ENCODE measurements at places on chromosomes 3 and 15. TPM values are rescaled to one million over a fixed set of nuclear protein-coding genes. Genes with fewer than 3 reads are reported as not detected.
A peak's percentile ranks its signal among the peaks of the same experiment; 100 is the strongest.

The DTX3L gene
- 40.8 TPM for total RNA-seq

The HIGD2B gene
- 0.27 TPM for total RNA-seq

The PLA2G4D gene
- total RNA-seq, result not detected

The ITIH1 gene
- total RNA-seq, result not detected

The TLR9 gene
- 0.59 TPM for total RNA-seq

The GOLGA8S gene
- total RNA-seq, result 0.05 TPM

The C3orf49 gene
- total RNA-seq, result not detected

The GOLGA6B gene
- not detected for total RNA-seq

The SERPINI2 gene
- total RNA-seq, result not detected

The CCDC191 gene
- 3.5 TPM for total RNA-seq

The PEX5L gene
- not detected for total RNA-seq

The FEM1B gene
- 34.2 TPM for total RNA-seq

GRCh38 chr3:109177908-109178307, 41.4 kb downstream of the C3orf85 start:
- no peak for DNase-seq
- peaks cover 5% of the 10 kb centered on the region for H3K27me3 ChIP-seq
- H3K4me3 ChIP-seq, result no peak overlapping the region
- H3K4me1 ChIP-seq, result no peaks in the 10 kb centered on the region
- H3K27ac ChIP-seq, result no peak overlapping the region

DNA sequence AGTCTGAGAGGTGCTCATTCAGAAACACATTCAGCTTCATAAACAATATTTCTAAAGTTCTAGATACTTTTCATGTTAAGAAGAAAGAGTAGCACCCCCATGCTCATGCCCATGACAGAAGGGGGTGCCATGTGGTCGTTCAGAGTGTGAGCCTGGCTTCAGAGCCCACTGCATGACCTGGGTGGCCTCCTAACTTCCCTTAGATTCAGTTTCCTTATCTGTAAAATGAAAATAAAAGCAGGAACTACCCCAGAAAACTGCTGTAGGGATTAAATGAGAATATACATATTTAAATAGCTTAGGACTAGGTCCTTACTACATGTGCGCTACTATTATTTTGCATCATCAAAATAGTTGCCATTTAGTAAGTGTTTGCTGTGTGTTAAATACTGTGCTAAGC, 69.2 kb downstream of the ABHD5 start:
- no peaks in the 10 kb centered on the region for H3K36me3 ChIP-seq
- no peaks in the 10 kb centered on the region for H3K27me3 ChIP-seq
- no peak overlapping the region for H3K27ac ChIP-seq
- H3K4me1 ChIP-seq, result peaks cover 35% of the 10 kb centered on the region

DNA sequence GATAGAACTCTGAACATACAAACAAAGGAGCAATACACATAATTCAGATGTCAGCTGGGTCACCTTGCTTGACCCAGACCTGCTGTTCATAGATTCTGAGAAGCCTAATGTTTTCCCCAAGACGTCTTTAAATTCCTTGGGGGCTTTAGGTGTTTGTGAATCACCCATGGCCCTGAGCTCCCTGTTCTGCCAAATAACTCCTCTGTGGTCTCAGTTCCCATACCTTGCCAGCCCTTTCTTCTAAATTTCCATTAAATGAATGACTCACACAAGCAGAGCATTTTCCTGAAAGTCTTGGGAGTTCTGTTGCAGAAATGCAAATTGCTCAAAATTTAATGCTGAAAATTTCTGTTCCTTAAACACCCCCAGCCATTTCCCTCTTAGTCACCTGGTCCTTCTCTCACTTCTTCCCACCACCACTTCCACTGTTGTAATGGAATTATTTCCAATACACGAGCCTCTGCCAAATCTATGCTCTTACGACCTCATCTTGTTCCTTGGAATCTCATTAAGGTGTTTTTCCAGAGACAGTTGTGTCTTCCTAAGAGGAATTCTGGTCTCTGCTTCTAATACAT, 33.4 kb upstream of the PSMD6 start:
- no peaks in the 10 kb centered on the region for H3K4me1 ChIP-seq
- DNase-seq, result no peak

DNA sequence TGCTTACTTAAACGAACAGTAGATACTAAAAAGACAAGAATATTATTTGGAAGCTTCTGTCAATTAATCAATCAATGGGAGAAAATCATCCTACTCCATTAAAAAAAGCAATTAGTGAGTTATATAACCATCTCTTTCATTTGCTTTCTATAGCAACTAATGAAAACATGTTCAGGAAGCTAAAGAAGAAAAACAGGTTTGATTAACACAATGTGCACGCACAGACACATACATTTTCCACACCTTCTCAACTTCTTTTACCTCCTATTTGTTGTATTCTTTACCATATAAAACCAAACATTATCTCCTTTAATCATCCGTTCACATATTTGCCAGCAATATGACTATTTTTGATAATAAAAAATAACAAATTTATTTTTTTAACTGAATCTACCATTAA, 111.3 kb downstream of the GBE1 start:
- H3K4me1 ChIP-seq, result no peaks in the 10 kb centered on the region
- H3K27ac ChIP-seq, result no peak overlapping the region
- no peak for DNase-seq
- H3K4me3 ChIP-seq, result no peak overlapping the region
- no peaks in the 10 kb centered on the region for H3K27me3 ChIP-seq

- DNase-seq, result no peak
- H3K36me3 ChIP-seq, result no peaks in the 10 kb centered on the region
- peaks cover 20% of the 10 kb centered on the region for H3K27me3 ChIP-seq
- H3K27ac ChIP-seq, result no peak overlapping the region
- no peak overlapping the region for H3K4me3 ChIP-seq
These were observed 179.2 kb upstream of the PROK2 start for GRCh38 chr3:71964170-71964569.

GRCh38 chr3:58387650-58388546, 45.7 kb downstream of the PDHB start:
- H3K4me1 ChIP-seq, result peaks cover 7% of the 10 kb centered on the region
- H3K36me3 ChIP-seq, result peaks cover 16% of the 10 kb centered on the region
- H3K27me3 ChIP-seq, result no peaks in the 10 kb centered on the region
- no peak for DNase-seq

GRCh38 chr3:50671331-50671730, 3.4 kb upstream of the DOCK3 start:
- peaks cover 14% of the 10 kb centered on the region for H3K27me3 ChIP-seq
- H3K27ac ChIP-seq, result no peak overlapping the region
- H3K4me1 ChIP-seq, result peaks cover 8% of the 10 kb centered on the region
- no peak overlapping the region for H3K4me3 ChIP-seq

GRCh38 chr3:10841100-10841499, 25.1 kb downstream of the SLC6A11 start:
- peaks cover 27% of the 10 kb centered on the region for H3K27me3 ChIP-seq
- no peak overlapping the region for H3K4me3 ChIP-seq
- H3K4me1 ChIP-seq, result no peaks in the 10 kb centered on the region

DNA sequence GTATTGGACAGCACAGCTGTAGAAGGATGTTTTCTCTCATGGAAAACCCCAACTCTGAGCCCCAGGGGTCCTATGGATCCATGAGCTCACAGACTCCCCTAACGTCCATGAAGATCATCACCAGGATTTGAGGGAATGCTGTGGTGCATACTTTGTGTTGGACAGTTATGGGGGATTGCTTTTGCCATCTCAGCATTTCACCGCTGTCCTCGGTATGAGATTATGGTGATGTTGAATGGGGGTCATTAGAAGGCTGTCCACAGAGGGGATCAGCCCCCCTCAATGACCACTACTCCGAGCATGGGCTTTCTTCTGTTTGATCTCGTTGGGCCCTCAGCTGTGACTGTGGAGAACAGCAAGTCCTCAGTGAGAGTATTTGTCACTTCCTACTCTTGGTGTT, 255.2 kb upstream of the CTDSPL start:
- H3K4me1 ChIP-seq, result no peaks in the 10 kb centered on the region
- no peak overlapping the region for H3K27ac ChIP-seq
- H3K4me3 ChIP-seq, result no peak overlapping the region
- H3K27me3 ChIP-seq, result no peaks in the 10 kb centered on the region
- no peaks in the 10 kb centered on the region for H3K36me3 ChIP-seq

- peaks cover 8% of the 10 kb centered on the region for H3K27me3 ChIP-seq
- no peaks in the 10 kb centered on the region for H3K4me1 ChIP-seq
- DNase-seq, result no peak
These were observed 23.9 kb upstream of the CTNNB1 start for GRCh38 chr3:41175365-41175764.

- H3K4me1 ChIP-seq, result no peaks in the 10 kb centered on the region
- H3K27ac ChIP-seq, result no peak overlapping the region
- DNase-seq, result no peak
- no peak overlapping the region for H3K4me3 ChIP-seq
- H3K27me3 ChIP-seq, result peaks cover 8% of the 10 kb centered on the region
- H3K36me3 ChIP-seq, result no peaks in the 10 kb centered on the region
These were observed 72.4 kb downstream of the CHDH start for GRCh38 chr3:53773611-53774368.

- H3K27me3 ChIP-seq, result no peaks in the 10 kb centered on the region
- no peak overlapping the region for H3K27ac ChIP-seq
- no peak for DNase-seq
- H3K4me3 ChIP-seq, result no peak overlapping the region
- H3K4me1 ChIP-seq, result peaks cover 8% of the 10 kb centered on the region
These were observed 100.3 kb upstream of the TPRG1 start for GRCh38 chr3:189071446-189071845.

DNA sequence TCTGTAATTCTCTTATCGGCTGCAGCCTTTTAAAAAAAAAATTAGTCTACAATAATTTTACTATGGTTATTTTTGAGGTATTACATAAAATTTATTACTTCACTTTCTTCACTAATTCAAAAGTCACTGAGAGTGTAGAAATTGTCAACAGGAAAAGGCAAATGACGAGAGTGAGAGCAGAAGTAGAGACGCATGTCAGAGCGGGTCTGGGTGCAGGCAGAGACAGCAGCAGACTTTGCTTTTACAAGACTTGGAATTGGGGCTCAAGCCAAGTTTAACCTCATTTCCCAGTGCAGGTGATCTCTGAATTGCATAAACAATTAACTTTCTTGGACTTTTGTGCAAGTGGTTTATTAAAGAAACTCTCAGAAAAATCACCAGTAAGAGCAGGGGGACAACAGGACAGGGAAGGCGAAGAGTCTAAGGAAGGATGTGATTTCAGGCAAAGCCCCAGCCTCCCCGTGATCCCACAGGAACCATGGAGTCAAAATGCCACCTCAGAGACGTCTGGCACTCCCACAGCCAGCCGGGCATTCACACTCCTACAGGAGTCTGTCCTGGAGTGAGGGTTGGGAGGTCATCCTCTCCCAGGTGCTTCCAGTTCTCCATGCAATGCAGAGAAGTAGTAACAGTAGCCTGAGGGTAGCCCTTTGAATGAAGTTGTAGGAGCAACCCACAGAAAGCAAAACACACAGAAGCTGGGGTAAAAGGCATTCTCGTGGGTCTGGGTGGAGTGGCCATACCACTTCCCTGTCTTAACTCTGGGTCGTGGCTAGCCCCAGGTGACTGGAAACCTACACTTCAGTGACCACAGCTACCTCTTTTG, 274.0 kb upstream of the TGFBR2 start:
- H3K4me1 ChIP-seq, result peaks cover 3% of the 10 kb centered on the region
- peaks cover 2% of the 10 kb centered on the region for H3K36me3 ChIP-seq
- no peak overlapping the region for H3K27ac ChIP-seq
- H3K4me3 ChIP-seq, result no peak overlapping the region
- H3K27me3 ChIP-seq, result no peaks in the 10 kb centered on the region
- no peak for DNase-seq

DNA sequence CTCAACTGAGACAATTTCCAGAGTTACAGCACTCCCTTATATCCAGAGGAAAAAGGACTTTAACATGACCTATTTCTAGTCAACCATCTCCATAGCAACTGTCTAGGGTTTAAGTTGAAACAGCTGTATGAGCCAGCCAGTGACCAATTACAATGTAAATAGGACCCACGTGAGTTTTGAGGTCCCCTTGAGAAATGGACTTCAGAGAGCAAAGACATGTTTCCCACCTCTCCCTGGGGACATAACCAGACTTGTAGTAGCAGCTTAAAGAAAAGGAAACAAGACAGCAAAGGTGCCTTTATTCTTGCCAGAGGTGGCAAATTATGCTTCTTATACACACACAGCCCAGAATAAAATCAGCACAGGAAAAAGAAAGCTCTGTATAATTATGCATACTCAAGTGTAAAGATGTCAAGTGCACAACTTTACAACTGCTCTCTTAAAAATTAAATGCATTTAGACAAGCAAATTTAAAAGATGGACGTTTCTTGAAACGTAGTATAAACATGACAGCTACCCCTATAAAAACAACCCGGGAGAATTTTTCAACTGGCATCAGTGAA, 40.2 kb downstream of the SUMF1 start:
- no peak for DNase-seq
- no peak overlapping the region for H3K27ac ChIP-seq
- H3K4me3 ChIP-seq, result no peak overlapping the region

DNA sequence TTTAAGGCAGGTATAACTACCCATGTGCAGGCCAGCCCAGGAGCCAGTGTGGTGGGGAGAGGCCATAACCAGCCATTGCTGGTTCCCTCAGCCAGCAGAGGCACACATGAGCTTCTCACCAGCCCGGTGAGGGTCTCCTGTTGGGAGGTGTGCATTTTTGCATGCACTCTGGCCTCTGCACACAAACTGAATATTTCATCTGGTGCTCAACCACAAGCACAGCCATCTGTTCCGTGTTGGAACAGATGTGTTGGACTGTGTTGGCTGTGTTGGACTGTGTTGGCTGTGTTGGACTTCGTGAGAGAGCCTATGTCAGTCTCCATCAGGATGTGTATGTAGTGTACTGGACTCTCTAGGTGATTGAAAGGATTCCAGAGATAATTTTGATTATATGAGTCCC, 67.2 kb downstream of the RPL39L start:
- DNase-seq, result no peak
- no peak overlapping the region for H3K4me3 ChIP-seq
- H3K27me3 ChIP-seq, result no peaks in the 10 kb centered on the region
- H3K27ac ChIP-seq, result no peak overlapping the region

DNA sequence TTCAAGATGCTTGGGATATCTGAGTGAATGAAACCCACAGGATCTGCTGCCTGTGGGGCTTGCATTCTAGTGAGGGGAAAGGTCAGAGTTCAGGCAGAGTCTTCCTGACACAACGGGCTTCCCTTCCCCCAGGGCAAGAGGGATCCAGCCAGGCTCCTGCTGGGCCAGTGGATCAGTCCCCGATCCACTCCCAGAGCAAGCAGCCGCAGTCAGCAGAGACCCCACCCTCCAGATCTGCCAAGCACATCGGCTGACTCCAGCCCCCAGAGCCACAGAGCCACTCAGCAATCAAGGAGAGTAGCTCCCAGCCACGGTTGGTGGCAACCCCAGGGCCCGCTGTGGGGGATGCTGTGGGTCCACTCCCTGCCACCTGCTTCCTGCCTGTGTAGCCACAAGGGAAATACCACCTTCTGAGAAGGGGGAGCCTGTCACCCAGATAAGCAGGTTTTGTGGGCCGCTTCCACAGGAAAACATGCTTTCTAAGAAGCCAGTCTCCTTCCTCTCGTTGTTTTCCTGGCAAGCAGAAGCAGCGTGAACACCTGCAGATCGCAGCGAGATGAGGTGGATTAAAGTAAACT, 44.9 kb downstream of the CPN2 start:
- H3K27ac ChIP-seq, result peak overlapping the region; percentile 85
- DNase-seq, result peak; percentile 77
- peak overlapping the region; percentile 30 for H3K4me3 ChIP-seq
- peaks cover 38% of the 10 kb centered on the region for H3K4me1 ChIP-seq
- H3K36me3 ChIP-seq, result peaks cover 3% of the 10 kb centered on the region
- peaks cover 2% of the 10 kb centered on the region for H3K27me3 ChIP-seq

- H3K4me3 ChIP-seq, result no peak overlapping the region
- peaks cover 9% of the 10 kb centered on the region for H3K27me3 ChIP-seq
- H3K27ac ChIP-seq, result no peak overlapping the region
- peaks cover 7% of the 10 kb centered on the region for H3K4me1 ChIP-seq
These were observed 18.4 kb downstream of the CCK start for GRCh38 chr3:42247576-42248027.

Data from activated CD4-positive, alpha-beta memory T cell treated with anti-CD3 and anti-CD28 coated beads for 36 hours (primary cell).